ENCODE measurements at places on chromosomes 4 and X.

DNA sequence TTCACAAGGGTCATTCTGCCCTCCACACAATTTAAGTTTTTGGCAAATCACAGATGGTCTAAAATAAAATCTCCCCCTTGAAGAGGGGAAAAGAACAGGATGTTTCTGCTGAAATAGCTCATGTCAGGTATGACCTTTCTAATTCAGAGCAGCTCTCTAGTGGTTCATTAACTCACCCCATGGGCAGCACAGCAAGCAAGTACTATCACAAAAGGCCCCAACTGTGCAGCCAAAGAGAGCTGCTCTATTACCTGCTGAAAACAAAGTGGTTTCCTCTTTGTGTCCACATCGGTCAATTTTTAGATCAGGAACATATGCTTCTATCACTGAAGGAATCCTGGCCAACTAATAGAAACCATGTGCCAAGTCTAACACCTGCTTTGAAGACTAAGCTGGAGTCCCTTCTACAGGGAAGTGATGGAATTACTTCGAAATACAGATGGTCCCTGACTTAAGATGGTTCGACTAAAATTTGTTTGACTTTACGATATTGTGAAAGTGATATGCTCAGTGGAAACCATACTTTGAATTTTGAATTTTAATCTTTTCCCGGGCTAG, 164.3 kb downstream of the ENOX2 start:
- DNase-seq = no peak

DNA sequence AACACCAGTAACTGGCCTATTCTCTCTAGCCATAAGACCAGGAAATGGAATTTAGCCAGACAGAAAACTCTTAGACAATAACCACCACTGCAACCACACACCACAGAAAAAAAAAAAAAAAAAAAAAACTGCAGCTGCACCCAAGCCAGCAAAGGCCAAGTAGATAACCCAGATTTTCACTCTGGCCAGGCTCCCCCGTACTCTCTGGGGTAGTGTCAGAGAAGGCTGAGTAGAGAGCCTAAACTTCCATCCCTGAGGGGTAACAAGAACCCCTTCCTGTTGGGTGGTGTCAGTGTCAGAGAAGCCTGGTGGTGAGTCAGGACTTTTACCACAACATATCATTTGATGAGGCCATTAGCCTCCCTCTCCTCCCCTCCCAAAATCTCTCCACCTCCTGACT, 5.6 kb upstream of the DLG3 start:
- no peak for DNase-seq

DNA sequence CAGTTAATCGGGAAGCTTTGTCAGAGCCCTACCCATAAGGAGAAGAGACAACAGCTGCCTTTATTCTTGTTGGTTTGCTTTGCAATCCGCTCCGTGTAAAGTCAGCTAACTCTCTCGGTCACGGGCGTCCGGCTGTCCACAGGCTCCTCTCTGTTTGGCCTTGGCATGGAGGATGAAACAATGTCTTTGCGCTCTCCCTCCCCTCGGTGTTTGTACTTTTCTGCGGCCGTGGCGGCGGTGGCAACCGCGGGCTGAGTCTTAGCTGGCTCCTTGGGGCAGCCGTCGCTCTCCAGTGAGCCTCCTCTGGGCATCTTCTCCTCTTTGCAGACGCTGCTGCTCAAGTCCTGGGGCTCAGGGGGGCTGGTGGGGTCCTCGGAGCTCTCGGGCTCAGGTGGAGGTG, 10.6 kb upstream of the IRAK1 start:
- no peak for DNase-seq

DNA sequence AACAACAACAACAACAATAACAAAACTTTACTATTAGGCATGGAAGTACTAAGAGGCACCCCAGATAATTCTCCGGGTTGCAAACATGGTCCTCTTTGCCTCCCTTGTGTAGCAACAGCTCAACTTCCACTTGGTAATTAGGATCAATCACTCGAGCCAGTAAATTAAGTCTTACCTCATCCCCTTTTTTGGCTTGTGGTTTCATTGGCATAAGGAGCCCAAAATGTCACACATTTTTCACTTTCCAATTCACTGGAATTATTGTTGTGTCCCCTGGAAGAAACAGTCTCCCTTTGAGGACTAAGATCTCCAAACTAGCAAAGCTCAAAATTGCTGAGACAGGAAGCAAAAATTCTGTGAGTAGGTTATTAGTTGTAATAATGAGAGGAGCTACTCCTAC, 49.2 kb upstream of the HSD17B10 start:
- no peak for DNase-seq

DNA sequence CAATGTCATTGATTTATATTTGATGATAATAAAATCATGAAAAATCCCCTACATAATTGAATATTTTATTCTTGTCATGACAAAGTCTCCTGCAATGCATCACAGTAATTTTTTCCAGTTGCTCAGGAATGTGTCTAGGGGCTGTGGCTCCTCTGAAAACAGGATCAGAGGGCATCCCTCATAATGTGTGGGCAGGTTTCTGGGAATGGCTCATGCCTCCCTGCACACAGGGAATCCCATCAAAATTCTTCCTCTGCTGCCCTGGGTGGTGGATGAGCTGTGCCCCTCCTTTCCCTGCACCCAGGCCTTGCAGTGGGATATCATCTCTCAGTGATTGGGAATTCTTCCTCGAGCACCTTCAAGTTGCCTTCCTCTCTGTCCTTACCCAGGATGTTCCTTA, 20.4 kb upstream of the PUDP start:
- DNase-seq = no peak

DNA sequence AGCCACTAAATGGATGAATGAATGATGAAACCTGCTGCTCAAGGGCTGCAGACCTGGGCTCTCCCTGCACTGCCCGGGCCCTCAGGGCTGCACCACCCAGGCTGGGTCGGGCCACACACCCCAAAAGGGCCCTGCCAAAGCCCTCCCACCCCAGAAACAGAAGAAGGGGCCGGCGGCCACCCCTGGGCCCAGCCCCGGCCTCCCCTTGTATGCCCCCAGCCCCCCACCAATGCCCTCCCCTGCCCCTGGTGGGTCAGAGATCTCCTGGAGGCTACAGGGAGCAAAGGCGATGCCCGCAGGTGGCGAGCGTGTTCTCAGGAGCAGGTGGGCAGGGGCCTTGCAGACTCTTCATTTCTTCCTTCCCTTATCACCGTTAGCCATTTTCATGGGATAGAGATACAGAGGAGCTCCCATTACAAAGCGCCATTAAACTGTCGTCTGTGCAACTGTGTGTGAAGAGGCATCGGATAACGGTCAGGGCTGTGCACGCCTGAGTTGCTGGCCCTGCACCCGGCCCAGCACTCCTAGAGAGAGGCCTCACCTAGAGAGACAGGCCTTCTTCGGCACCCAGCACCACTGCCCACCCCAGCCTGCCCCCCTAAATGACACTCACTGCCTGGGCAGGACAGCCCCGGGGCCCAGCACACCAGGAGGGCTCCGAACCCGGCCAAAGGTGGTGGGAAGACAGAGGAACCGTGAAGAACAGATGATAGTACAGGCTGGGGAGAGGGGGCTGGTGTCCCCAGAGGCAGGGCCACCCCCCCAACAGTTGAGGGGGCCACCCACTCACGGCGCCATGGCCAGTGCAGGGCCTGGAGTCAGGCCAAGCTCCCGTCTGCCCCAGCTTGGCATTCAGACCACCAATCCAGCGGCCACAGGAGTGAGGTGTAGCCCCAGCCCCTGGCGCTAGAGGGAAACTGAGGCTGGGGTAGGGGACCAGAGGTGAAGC, 133.7 kb downstream of the FAM53A start:
- no peak for DNase-seq

DNA sequence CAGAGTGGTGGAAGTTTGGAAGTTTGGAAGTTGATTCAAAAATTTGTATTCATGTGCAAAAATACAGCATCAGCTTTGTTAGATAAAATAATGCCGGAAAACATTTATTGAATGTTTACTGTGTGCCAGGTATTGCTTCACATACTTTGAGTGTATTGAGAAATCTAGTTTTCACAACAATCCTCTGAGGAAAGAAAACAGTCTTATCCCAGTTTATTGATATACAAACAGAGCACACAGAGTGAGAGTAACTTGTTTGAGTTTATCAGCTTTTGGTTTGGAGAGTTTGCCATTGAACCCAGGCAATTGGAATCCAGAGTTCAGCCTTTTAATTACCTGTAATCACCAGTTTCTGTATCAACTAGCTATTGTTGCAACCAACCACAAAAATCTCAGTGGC, 127.2 kb upstream of the RPS6KA3 start:
- no peak for DNase-seq

GRCh38 chr4:184280591-184281071, 63.0 kb upstream of the ENPP6 start:
- peak; percentile 14 for DNase-seq

- DNase-seq = peak; percentile 2
Observed at GRCh38 chrX:13511241-13511943, 58.0 kb upstream of the EGFL6 start.

DNA sequence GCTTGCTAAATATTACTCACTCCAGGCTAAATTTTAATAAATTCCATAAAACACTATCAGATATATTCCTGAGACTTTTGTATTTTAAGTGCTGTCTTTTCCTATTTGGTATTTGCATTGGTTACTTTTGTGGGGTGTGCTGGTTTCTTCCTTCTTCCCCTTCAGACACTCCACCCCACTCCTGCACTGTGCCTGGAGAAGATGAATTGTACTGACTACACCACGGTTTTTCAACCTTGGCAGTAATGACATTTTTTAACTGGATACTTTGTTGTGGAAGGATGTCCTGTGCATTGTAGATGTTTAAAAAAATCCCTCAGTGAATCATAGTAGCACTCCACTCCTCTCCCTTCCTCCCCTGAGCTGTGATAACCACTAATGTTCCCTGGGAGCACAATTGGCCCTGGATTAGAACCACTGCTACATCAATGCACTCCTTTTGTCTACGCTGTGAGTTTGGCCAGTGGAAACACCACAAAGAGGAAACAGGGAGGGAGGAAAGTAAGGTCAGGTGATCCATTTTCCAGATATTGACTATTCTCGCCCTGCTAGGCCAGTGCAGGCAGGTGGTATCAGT, 36.3 kb downstream of the SNCA start:
- DNase-seq = no peak

DNA sequence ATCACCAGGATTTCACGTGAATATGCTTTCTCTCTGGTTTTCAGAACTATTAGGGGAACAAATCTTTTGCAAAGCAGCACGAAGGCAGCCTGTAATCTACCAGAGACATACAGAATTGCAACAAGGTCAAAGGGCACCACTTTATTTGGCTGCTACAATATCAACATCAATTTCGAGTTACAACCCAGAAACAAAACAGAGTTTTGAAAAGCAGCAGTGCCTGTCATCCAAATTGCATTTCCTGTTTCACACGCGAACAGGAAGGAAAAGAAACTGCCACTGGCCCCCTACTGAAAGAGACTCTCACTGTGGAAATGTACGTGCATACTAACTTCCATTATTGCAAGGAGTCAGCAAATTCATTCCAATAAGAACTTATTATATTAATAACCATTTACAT, 17.1 kb upstream of the C1QTNF7 start:
- DNase-seq = no peak

GRCh38 chrX:20412871-20413486, 146.3 kb upstream of the RPS6KA3 start:
- DNase-seq = no peak

- no peak for DNase-seq
Observed at GRCh38 chrX:49809891-49810632, 19.0 kb upstream of the PAGE4 start.

DNA sequence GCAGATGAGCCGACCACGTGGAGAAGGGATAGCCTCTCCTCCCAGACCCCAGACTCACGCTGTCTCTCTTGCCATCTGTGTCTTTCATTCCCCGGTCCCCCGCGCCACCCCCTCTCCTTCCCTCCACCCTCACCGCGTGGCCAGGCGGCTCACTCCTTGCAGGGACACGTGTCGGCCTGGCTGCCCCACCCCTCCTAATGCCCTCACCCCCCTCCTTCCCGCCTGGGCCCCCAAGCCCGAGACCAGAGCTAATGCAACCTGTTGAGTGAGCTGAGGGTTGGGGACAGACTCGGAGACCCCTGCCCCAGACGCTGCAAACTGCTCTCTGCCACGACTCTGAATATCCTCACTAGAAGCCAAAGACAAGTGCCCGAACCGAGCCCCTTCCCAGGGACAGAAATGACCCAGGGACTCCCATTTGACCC, 1.8 kb downstream of the SLC38A5 start:
- DNase-seq = peak; percentile 73

DNA sequence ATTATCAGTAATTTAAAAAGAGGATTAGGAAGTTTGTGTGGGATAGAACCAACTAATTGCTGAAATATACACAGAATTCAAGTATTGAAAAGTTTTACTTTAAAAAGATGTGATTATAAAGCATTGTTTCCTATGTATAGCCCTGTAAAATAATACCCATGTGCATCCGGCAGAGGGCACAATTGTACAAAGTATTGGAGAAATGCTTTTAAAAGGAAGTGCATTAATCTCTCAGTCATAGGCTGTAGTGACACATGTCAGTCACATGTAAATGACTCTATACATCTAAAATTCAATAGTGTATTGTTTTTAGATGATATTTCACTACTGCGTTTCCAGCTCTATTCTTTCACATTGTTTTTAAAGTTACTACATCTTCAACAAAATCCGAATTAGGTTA, 9.7 kb upstream of the GEMIN8 start:
- peak; percentile 43 for DNase-seq

DNA sequence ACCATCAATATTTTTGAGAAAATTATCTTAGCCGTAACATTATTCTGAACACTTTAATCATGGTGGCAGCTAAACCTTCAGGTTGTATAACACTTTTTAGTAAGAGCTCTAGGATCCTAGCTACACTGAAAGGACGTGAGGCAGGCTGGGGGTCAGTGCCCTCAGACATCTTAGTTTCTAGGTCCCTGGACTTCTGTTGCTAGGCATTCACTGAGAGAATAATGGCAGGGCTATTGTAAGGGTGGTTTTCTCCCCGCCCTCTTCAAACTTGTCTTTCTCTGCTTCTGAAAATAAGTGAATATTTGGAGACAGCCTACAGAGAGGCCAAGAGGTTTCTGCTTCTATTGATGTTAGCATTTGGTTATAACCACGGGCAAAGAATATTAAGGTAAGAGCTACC, 15.4 kb upstream of the MMRN1 start:
- no peak for DNase-seq

DNA sequence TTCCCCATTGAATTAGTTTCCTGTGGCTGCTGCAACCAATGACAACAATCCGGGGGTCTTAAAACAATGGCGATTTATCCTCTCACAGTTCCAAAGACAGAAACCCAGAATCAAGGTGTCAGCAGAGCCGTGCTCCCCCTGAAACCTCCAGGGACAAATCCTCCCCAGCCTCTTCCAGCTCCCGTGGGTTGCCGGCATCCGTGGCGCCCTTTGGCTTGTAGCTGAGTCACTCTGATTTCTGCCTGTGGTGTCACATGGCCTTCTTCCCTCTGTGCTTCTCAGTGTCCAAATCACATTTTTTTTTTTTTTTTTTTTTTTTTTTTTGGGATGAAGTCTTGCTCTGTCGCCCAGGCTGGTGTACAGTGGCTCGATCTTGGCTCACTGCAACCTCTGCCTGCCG, 64.5 kb upstream of the STX18 start:
- no peak for DNase-seq

- DNase-seq = peak; percentile 14
Observed at GRCh38 chrX:132877954-132878536, 80.4 kb downstream of the HS6ST2 start.

All from erythroblast (primary cell).